ENCODE measurements at places on chromosomes 5 and 9.

GRCh38 chr5:17249029-17249634 lies 31.7 kb downstream of the BASP1 start:
- no peak for DNase-seq

DNA sequence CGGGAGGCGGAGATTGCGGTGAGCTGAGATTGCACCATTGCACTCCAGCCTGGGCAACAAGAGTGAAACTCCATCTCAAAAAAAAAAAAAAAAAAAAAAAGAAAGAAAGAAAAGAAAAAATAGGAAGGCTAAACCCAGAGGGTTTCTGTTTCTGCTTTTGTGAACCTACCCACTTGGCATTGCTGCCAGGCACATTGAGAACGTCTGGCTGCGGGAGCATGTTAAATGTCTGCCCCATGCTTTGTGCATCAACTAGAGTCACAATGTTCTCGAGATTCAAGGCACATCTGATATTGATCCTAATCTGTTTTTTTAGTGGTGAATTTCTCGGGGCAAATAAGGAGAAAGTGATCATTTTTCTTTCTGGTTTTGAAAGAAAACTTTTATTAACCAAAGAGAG lies 2.8 kb downstream of the SLC25A25 start:
- no peak for DNase-seq

DNA sequence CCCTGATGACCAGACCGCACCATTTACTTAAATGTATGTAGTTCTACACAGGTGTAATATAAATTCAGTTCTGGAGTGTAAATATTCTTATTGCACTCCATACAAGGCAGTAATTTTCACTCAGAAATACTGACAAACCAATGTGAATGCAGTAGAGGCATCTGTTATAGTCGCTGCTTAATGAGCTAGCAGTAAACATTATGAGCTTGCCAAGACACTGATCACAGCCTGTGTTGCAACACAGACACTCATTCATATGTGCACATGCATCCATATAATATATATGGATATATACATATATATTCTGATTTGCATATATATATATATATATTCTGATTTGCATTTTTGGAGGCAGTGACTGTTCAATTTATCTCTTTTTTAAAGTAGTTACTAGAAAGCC lies 435.1 kb upstream of the ST8SIA4 start:
- DNase-seq: no peak

DNA sequence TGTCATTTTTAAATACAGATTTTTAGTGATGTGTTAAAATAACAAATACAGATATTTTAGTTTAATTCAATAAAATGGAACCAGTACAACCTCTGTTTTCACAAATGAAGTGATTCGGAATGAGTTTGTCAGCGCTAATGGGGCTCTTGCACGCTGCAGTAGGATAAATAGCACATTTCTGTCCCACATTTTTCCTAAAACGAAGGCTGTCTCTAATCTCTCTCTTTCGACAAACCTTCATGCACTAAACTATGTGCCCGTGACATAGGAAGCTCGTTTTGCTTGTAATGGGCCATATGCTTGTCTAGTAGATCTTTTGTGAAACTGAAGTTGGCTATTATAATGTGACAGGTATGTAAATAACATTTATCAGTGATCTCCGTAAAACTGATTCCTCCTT lies 100.5 kb downstream of the INIP start:
- DNase-seq: no peak

DNA sequence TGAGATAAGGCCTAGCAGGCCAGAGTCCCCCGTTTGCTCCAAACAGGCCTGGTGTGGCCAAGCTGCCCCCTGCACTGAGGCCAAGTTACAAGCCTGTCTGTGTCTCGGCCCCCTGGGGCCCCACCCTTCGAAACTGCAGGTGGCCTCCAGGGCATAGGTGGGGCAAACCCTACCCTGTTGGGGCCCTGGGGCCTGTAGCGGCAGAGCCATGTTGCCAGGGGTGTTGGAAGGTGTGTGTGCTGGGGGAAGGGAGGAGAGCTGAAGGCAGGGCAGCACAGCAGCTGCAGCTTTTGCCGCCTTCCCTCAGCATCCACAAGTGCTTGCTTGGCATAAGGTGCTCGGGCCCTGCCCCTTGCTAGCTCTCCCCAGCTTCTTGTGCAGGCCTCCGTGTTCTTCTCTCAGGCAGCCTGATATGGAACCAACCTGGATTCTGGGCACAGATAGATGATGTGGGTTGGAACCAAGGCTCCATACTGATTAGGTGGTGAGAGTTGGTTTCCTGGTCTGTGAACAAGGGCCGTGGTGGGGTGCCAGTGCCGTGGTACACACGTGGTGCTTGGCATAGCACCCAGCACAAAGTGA lies 12.7 kb downstream of the IRF1 start:
- DNase-seq: no peak

DNA sequence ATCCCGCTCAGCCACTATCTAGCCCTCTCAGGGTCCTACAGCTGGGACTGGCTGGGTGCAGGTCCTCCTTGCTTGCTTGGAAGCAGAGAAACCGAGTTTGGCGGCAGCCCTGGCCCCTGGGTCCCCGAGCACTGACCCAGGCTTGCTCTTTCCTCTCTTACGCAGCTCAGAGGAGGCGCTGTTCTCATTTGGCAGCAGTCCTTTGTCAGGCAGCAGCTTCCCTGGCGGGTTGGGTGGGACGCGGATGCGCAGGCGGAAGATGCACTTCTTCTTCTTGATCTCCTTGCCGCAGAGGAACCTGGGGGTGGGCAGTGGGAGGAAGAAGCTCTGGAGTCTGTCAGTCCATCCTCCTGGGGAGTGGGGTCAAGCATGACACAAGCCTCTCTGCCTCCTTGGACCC lies 14.5 kb downstream of the PHF19 start:
- DNase-seq: no peak

DNA sequence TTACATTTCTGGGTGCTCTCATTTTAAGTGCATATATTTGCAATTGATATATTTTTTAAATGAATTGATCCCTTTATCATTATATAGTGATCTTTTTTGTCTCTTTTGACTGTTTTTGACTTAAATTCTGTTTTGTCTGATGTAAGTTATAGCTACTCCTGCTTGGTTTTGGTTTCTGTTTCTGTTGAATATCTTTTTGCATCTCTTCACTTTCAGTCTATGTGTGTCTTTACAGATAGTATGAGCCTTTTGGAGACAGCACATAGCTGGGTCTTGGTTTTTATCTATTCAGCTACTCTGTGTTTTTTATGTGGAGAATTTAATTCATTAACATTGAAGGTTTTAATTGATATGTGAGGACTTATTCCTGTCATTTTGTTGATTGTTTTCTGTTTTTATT lies 311.3 kb downstream of the SPATA31D1 start:
- no peak for DNase-seq

GRCh38 chr5:41176952-41177351 lies 36.4 kb downstream of the C6 start:
- no peak for DNase-seq
